ENCODE measurements at places on chromosomes 3 and 15.

DNA sequence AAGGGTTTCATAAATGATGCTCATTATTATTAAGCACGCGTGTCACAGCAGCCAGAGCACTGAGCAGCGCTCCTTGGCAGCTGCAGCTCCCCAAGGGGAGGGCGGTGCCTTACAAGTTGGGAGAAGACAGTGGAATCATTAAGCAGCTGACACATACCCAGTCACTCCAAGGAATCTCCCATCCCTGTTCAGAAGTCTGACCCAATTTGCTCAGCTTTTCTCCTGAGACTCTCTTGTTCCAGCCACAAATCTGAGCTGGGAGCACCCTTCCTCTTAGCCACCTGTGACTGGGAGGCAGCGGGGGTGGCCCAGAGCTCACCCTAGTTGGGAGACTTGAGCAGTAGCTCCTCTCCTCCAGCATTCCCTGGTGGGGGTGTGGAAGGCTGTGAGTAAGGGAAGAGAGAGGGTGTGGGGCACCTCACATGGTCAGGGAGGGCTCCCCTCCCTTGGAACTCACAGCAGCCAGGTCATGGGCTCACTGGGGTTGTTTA lies 64.3 kb downstream of the DUT start:
- H3K4me3 ChIP-seq = no peak overlapping the region
- no peak overlapping the region for H3K27ac ChIP-seq
- peaks cover 3% of the 10 kb centered on the region for H3K27me3 ChIP-seq

GRCh38 chr15:61011576-61012336 lies 217.3 kb downstream of the RORA start:
- H3K27ac ChIP-seq = no peak overlapping the region
- no peak overlapping the region for H3K4me3 ChIP-seq
- H3K36me3 ChIP-seq = no peaks in the 10 kb centered on the region
- H3K4me1 ChIP-seq = no peaks in the 10 kb centered on the region

DNA sequence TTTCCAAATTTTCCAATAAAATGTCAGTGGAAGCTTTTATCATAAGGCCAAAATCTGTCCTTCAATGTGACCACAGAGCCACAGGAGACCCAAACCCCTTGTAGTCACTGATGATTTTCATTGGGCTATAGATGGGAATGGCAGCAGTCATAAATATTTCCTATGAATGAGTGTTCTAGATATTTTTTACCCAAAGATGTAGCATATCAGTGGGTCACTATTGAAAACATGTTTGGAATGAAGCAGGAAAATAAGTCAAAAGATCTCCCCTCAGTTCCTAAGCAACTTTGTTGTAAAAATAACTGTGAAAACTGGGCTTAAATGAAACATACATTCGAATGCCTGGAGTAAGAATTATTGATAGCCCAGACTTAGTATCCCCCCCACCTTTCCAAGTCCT lies 49.0 kb downstream of the NKIRAS1 start:
- no peak overlapping the region for H3K27ac ChIP-seq
- H3K27me3 ChIP-seq = no peaks in the 10 kb centered on the region
- peaks cover 10% of the 10 kb centered on the region for H3K4me1 ChIP-seq
- H3K4me3 ChIP-seq = no peak overlapping the region
- no peaks in the 10 kb centered on the region for H3K36me3 ChIP-seq

DNA sequence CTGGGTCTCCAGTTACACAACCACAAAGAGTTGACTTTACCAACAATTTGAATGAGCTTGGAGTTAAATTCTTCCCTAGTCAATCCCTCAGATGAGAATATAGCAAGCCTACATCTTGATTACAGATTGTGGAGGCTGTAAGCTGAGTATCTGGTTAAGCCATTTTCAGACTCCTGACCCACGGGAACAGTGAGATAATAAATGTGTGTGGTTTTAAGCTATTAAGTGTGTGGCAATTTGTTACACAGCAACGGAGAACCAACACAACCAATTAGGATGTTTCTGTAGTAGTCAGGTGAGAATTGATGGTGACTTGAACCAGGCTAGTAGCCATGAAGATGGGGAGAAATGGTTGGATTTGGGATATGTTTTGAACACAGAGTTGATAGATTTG lies 37.7 kb upstream of the SLC4A7 start:
- H3K4me1 ChIP-seq = no peaks in the 10 kb centered on the region
- no peaks in the 10 kb centered on the region for H3K36me3 ChIP-seq
- no peak overlapping the region for H3K4me3 ChIP-seq

DNA sequence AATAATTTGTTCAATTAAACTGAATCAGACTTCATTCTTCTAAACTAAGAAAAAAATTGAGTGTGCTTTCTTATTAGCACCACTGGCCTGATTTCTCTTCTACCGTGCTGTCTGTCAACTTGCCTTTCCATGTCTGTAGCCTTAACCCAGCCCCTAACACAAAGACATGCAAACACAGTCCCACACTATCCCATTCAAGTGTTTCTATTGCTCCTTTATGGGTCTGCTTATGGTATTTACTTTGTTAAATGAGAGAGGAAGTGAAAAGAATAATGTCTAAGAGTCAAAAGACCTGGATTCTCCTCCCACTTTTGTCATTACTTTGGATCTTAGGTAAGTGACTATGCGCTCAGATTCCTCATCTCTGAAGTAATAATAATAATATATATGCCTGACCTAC lies 55.3 kb downstream of the GTF2E1 start:
- no peaks in the 10 kb centered on the region for H3K27me3 ChIP-seq
- no peak overlapping the region for H3K4me3 ChIP-seq
- H3K27ac ChIP-seq = no peak overlapping the region
- no peaks in the 10 kb centered on the region for H3K36me3 ChIP-seq
- DNase-seq = no peak

- H3K4me3 ChIP-seq = no peak overlapping the region
- peaks cover 6% of the 10 kb centered on the region for H3K27me3 ChIP-seq
- H3K36me3 ChIP-seq = no peaks in the 10 kb centered on the region
- DNase-seq = no peak
- no peaks in the 10 kb centered on the region for H3K4me1 ChIP-seq
Measured at GRCh38 chr3:32901005-32901932, 50.2 kb upstream of the CCR4 start.

GRCh38 chr3:124576565-124577493 lies 153.4 kb upstream of the UMPS start:
- no peaks in the 10 kb centered on the region for H3K27me3 ChIP-seq
- H3K4me3 ChIP-seq = no peak overlapping the region
- no peaks in the 10 kb centered on the region for H3K36me3 ChIP-seq
- no peaks in the 10 kb centered on the region for H3K4me1 ChIP-seq

GRCh38 chr15:67843092-67843501 lies 3.3 kb upstream of the RNU6-1 start:
- H3K27ac ChIP-seq = no peak overlapping the region
- DNase-seq = no peak
- H3K27me3 ChIP-seq = no peaks in the 10 kb centered on the region

GRCh38 chr3:35528728-35529127 lies 110.6 kb upstream of the ARPP21 start:
- H3K27me3 ChIP-seq = no peaks in the 10 kb centered on the region
- no peak overlapping the region for H3K27ac ChIP-seq
- DNase-seq = no peak
- no peaks in the 10 kb centered on the region for H3K36me3 ChIP-seq
- no peak overlapping the region for H3K4me3 ChIP-seq
- no peaks in the 10 kb centered on the region for H3K4me1 ChIP-seq

- no peak overlapping the region for H3K27ac ChIP-seq
- peaks cover 9% of the 10 kb centered on the region for H3K4me1 ChIP-seq
- H3K27me3 ChIP-seq = no peaks in the 10 kb centered on the region
- H3K4me3 ChIP-seq = no peak overlapping the region
Measured at GRCh38 chr15:63551400-63551799, 45.8 kb upstream of the FBXL22 start.

GRCh38 chr3:151330899-151331298 lies 1.6 kb upstream of the P2RY13 start:
- no peak for DNase-seq
- peaks cover 7% of the 10 kb centered on the region for H3K4me1 ChIP-seq
- no peak overlapping the region for H3K27ac ChIP-seq

GRCh38 chr15:78369161-78369560 lies 29.0 kb downstream of the CRABP1 start:
- no peak overlapping the region for H3K4me3 ChIP-seq
- no peaks in the 10 kb centered on the region for H3K27me3 ChIP-seq
- DNase-seq = no peak

- H3K4me3 ChIP-seq = no peak overlapping the region
- no peak for DNase-seq
- no peaks in the 10 kb centered on the region for H3K4me1 ChIP-seq
- no peaks in the 10 kb centered on the region for H3K27me3 ChIP-seq
Measured at GRCh38 chr3:121483290-121483689, 62.5 kb downstream of the POLQ start.

- no peaks in the 10 kb centered on the region for H3K4me1 ChIP-seq
- no peak for DNase-seq
- H3K27ac ChIP-seq = no peak overlapping the region
- no peaks in the 10 kb centered on the region for H3K36me3 ChIP-seq
- H3K4me3 ChIP-seq = no peak overlapping the region
- no peaks in the 10 kb centered on the region for H3K27me3 ChIP-seq
Measured at GRCh38 chr15:95227235-95227634, 995.9 kb downstream of the MCTP2 start.

GRCh38 chr3:71029770-71030169 lies 553.8 kb downstream of the FOXP1 start:
- H3K4me1 ChIP-seq = peaks cover 86% of the 10 kb centered on the region
- no peak for DNase-seq
- H3K27me3 ChIP-seq = no peaks in the 10 kb centered on the region
- H3K27ac ChIP-seq = peak overlapping the region; percentile 13
- peaks cover 76% of the 10 kb centered on the region for H3K36me3 ChIP-seq
- H3K4me3 ChIP-seq = no peak overlapping the region

DNA sequence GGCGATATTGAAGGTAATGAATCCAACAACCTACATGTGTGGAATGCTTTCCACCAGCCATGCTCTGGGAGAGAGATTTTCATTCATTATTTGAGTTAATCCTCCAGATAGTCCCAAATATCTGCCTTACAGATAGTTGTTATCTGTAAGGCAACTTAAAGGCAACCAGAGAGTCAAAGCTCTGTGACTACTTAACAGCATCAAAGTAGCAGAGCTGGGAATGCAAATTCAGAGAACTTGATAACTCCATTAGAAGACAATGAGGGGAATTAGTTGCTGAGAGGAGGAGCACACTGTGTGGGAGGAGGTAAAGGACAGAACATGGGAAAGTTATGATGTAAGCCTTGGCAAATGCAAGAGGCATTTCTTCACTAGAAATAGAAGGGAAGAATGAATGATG lies 10.5 kb upstream of the CRBN start:
- no peak overlapping the region for H3K27ac ChIP-seq
- no peak for DNase-seq
- no peaks in the 10 kb centered on the region for H3K4me1 ChIP-seq
- no peaks in the 10 kb centered on the region for H3K36me3 ChIP-seq

DNA sequence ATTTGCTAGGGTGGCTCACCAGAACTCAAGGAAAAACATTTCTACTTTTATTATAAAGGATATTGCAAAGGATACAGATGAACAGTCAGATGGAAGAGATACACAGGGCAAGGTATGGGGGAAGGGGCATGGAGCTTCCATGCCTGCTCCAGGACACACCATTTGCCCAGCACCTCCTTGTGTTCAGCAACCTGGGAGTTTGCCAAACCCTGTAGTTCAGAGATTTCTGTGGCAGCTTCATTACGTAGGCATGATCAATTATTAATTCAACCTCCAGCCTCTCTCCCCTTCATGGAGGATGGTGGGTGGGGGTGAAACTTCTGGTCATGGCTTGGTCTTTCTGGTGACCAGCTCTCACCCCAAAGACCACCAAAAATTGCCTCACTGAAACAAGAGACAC lies 353.9 kb upstream of the THBS1 start:
- H3K36me3 ChIP-seq = no peaks in the 10 kb centered on the region
- no peak for DNase-seq
- H3K27ac ChIP-seq = no peak overlapping the region

GRCh38 chr3:63921741-63922482 lies 9.7 kb upstream of the SCAANT1 start:
- H3K27me3 ChIP-seq = no peaks in the 10 kb centered on the region
- peak overlapping the region; percentile 56 for H3K27ac ChIP-seq
- peaks cover 35% of the 10 kb centered on the region for H3K36me3 ChIP-seq
- H3K4me1 ChIP-seq = peaks cover 50% of the 10 kb centered on the region

GRCh38 chr3:124257336-124257864 lies 265.5 kb upstream of the ROPN1 start:
- DNase-seq = no peak
- H3K4me1 ChIP-seq = no peaks in the 10 kb centered on the region
- H3K27me3 ChIP-seq = no peaks in the 10 kb centered on the region
- no peak overlapping the region for H3K4me3 ChIP-seq
- no peak overlapping the region for H3K27ac ChIP-seq

DNA sequence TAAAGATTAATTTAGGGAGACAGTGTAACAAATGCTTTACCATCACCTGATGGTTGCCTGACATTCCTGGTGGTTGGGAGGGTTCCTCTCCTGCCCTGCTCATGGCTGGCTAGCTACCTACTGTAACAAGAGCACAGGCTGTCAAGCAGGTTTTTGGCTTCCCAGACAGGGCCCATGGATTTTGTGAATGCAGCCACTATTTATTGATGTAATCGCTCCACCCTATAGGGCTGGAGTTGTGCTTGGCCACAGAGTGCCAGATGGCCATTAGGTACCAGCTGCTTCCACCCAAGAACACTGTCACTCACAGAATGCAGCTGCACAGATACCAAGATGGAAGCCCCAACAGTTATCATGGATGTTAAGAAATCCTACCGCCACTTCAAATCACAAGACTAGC lies 31.0 kb upstream of the KLHL25 start:
- H3K27me3 ChIP-seq = no peaks in the 10 kb centered on the region
- no peak overlapping the region for H3K4me3 ChIP-seq

DNA sequence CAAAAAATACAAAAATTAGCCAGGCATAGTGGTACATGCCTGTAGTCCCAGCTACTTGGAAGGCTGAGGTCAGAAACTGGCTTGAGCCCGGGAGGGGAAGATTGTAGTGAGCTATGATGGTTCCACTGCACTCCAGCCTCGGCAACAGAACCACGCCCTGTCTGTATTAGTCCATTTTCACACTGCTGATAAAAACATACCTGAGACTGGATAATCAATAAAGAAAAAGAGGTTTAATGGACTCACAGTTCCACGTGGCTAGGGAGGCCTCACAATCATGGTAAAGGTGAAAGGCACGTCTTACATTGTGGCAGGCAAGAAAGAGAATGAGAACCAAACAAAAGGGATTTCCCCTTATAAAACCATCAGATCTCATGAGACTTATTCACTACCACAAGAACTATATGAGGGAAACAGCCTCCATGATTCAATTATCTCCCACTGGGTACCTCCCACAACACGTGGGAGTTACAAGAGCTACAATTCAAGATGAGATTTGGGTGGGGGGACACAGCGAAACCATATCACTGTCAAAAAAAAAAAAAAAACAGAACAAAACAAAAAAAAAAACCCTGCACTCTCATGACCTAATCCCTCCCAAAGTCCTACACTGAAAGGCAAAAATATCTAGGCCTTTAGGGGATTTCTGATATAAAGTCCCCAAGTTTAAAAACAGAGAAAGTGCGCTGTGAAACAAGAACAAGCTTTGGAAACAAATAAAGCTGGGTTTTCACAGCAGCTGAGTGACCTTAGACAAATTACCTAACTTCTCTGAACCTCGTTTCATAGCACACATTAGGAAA lies 224.7 kb downstream of the IGSF11 start:
- no peaks in the 10 kb centered on the region for H3K4me1 ChIP-seq
- H3K27ac ChIP-seq = no peak overlapping the region
- no peaks in the 10 kb centered on the region for H3K27me3 ChIP-seq
- no peak for DNase-seq

GRCh38 chr15:48566668-48567067 lies 78.8 kb downstream of the FBN1 start:
- no peaks in the 10 kb centered on the region for H3K4me1 ChIP-seq
- H3K36me3 ChIP-seq = no peaks in the 10 kb centered on the region
- H3K27ac ChIP-seq = no peak overlapping the region

GRCh38 chr3:152578769-152579168 lies 256.2 kb upstream of the P2RY1 start:
- no peaks in the 10 kb centered on the region for H3K36me3 ChIP-seq
- no peak overlapping the region for H3K27ac ChIP-seq
- no peaks in the 10 kb centered on the region for H3K27me3 ChIP-seq
- no peak for DNase-seq
- H3K4me3 ChIP-seq = no peak overlapping the region
- no peaks in the 10 kb centered on the region for H3K4me1 ChIP-seq

Measured in B cell (primary cell).